ENCODE measurements at places on chromosomes 7 and 10.

- no peak for DNase-seq
Measured at GRCh38 chr7:98934267-98934666, 55.9 kb downstream of the TRRAP start.

GRCh38 chr10:131979821-131980270 is 1.9 kb downstream of the BNIP3 start:
- no peak for DNase-seq

- DNase-seq, result no peak
Measured at GRCh38 chr10:120646738-120647456, 189.9 kb downstream of the PLPP4 start.

- DNase-seq, result no peak
Measured at GRCh38 chr7:26538689-26539088, 247.0 kb downstream of the SNX10 start.

DNA sequence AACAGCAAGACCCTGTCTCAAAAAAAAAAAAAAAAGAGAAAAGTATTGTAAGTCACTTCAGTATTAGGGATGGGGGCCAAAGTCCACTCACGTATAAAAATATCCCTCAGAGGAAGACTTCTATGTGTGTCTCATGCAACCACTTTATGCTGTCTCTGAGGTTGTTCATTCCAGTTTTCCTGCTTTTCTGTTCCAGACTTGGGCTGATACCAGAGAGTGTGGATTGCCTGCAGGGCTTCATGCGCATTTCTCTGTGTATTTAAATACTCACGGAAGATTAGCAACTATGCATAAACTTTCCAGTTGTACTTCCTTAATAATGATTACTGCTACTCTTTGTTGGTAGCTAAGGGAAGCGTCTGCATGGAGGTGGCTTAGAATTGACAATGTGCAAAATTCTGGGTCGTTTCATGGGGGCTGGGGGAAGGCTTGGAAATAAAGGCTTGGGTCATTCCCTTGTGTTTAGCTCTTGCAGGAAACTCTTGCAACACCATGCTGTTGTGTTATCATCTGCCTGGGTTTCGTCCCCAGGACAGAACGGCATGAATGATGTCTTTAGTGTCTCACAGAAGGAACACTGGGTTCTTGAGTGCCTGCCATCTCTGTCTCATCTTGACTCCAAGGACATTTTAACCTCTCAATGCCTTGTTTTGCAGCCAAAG is 54.1 kb downstream of the KIAA1217 start:
- DNase-seq, result no peak

- DNase-seq, result no peak
Measured at GRCh38 chr7:25068502-25069213, 56.4 kb downstream of the CYCS start.

DNA sequence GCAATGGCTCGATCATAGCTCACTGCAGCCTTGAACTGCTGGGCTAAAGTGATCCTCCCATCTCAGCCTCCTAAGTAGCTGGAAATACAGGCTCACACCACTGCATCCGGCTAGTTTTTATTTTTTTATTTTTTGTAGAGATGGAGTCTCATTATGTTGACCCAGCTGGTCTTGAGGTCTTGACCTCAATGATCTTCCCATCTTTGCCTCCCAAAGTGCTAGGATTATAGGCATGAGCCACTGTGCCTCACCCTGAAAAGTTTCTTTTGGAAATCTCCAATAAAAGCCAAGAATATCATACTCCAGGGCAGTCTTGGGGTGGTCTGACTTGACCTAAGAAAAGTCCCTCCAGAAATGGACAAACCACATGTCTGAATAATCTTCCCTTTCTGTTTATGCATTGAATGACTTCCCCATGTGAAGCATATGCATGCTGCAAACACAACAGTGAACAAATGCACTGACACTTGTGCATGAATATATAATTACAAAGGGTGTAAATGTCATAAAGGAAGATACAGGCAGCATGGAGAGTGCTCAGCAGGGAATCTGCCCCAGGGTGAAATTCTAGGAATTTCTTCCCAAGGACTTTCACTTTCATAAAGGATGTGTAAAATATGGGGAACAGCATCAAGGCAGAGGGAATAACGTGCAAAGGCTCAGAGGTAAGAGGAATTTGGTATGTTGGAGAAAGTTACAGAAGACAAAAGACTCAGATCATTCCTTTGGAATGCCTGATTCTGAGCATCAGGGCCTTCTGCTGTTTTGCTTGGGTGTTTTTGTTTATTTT is 142.4 kb upstream of the LYZL1 start:
- DNase-seq, result no peak

DNA sequence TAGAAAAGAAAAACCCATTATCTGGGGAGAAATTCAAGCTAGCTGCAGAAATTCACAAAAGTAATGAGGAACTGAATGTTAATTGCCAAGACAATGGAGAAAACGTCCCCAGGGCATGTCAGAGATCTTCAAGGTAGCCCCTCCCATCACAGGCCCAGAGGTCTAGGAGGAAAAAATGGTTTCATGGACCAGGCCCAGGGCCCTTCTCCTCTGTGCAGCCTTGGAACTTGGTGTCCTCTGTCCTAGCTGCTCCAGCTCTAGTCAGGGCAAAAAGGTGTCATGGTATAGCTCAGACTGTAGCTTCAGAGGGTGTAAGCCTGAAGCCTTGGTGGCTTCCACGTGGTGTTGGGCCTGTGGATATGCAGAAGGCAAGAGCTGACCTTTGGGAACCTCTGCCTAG is 411.8 kb downstream of the ADRA2A start:
- DNase-seq, result no peak

GRCh38 chr10:57145548-57145947 is 784.5 kb upstream of the ZWINT start:
- no peak for DNase-seq

GRCh38 chr7:78280276-78280675 is 481.7 kb downstream of the PHTF2 start:
- DNase-seq, result no peak

GRCh38 chr7:2024567-2024918 is 208.2 kb downstream of the MAD1L1 start:
- no peak for DNase-seq

DNA sequence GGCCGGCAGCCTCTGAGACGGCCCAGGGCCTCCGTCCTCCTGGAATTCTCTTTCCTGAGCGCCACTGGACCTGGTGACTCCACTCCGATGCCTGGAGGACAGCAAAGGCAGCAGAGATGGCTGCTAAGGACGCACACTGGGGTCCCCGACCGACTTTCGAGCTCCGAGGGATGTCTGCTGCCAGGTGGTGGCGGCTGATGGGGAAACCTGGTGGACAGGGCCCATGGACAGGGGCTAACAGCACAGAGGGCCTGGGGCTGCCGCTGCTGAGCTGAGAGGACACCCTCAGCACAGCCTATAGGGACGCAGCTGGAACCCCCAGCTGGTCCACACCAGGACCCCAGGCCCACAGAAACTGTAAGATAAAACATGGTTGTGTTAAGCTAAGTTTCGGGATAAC is 366.3 kb downstream of the DNAJB6 start:
- DNase-seq, result no peak

DNA sequence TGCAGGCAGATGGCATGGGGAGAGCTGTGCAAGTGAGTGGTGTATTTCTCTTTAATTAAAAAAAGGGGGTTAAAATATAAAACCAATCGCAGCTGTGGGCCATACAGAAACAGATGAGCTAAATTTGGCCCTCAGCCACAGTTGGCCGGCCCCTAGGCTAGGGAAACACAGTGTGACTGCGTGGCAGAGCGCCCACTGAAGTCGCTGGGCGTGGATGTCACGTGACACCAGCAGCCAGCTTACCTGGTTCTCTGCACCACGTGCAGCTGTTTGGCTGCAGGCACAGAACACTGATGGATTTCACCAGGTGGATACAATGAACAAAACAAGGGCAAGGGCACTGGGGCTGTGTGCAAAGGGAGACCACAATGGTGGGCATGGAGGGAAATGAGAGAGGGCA is 119.3 kb upstream of the ZNF746 start:
- DNase-seq, result no peak

GRCh38 chr7:5491251-5492019 is 67.8 kb upstream of the TNRC18 start:
- DNase-seq, result no peak

- no peak for DNase-seq
Measured at GRCh38 chr10:106175760-106176377, 988.6 kb downstream of the SORCS1 start.

GRCh38 chr10:3122486-3123205 is 49.9 kb downstream of the PITRM1 start:
- no peak for DNase-seq

DNA sequence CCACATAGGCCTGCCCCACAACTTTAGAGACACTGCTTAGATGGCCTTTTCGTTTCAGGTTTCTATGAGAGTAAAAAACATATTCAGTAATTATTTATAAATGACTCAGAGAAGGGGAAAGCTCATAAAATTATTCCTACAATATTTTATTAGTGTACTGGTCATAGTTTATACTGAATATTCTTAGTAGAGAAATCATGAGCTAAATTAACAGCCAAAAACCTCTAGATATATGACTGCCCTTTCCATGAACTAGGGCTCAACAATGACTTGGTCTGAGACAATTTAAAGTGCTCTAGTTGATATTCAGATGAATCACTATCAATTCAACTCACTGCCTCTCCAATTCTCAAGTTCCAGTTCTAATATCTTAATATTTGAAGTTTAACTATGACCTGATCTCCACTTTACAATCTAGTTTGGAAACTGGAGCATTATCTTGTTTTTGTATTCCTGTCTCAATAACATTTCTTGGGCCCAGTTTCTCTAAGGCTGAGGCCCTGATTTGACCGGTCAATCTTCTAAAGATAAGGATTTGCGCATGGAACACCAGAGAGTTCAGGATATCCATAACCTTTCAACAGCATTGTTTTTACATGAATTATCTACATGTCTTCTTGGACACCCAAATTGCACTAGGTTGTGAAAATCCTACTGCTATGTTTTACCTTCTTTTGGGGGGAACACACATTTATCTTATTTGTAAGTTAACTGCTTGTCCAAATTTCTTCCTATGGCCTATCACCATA is 141.6 kb downstream of the DGKB start:
- no peak for DNase-seq

GRCh38 chr10:127880557-127880956 is 12.2 kb downstream of the CLRN3 start:
- DNase-seq, result no peak

- no peak for DNase-seq
Measured at GRCh38 chr7:137996386-137996851, 5.5 kb downstream of the CREB3L2 start.

DNA sequence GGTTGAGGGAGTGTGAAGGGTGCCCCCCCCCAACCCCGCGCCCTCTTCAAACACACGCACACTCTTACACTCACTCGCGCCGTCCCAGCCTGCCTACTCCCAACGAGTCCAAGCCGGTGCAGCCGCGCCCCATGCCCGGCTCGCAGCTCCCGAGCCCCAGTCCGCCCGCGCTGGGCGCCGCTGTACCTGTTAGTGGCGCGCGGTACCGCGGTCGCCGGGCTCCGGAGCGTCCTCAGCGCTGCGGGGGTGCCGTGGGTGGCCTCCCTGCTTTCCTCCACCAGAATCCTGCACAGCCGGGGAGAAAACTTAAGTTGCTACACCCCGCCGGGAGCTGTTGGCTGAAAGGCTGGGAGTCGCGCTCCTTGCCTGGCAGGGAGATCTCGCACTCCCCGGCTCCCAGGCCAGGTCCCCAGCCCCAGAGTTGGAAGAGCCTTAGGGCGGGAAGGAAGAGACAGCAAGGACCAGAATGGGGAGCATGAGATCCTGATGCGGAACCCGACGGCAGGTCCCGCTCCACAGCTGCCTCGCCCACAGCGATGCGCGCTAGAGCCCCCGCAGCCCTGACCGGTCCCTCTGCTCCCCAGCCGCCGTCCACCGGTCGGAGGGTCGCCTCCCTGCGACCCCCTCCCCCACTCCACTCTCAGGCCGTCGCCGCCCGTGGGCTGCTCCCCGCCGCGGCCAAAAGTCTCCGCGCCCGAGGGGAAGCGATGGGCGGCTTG is 863 bp downstream of the ST8SIA6 start:
- DNase-seq, result no peak

GRCh38 chr7:142760071-142760642 is 10.6 kb upstream of the PRSS2 start:
- no peak for DNase-seq

- no peak for DNase-seq
Measured at GRCh38 chr7:42186151-42186550, 50.9 kb downstream of the GLI3 start.

- DNase-seq, result no peak
Measured at GRCh38 chr7:126686474-126686873, 566.3 kb downstream of the GRM8 start.

Data from esophagus squamous epithelium (tissue), 5 donors.